ENCODE measurements at places on chromosomes 12 and 14.
A peak's percentile ranks its signal among the peaks of the same experiment; 100 is the strongest.

DNA sequence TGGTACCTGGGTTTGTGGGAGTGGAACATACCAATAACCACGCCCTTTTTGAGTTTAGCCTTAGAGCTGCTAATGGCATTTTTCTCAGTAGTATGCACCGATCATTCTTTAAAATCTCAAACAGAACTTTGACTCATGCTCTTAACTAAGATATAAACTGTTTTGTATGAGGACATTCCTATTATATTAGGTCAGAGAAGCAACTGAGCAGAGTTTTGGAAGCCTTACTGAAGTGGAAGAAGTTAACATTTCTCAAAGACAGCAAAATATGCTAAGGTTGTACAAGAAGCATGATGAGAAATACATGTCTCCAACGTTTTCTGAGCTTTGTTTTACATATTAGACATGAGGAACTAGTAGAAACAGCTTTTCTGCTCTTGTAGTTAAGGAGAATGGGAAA is 819.2 kb downstream of the FSCB start:
- no peak for DNase-seq

DNA sequence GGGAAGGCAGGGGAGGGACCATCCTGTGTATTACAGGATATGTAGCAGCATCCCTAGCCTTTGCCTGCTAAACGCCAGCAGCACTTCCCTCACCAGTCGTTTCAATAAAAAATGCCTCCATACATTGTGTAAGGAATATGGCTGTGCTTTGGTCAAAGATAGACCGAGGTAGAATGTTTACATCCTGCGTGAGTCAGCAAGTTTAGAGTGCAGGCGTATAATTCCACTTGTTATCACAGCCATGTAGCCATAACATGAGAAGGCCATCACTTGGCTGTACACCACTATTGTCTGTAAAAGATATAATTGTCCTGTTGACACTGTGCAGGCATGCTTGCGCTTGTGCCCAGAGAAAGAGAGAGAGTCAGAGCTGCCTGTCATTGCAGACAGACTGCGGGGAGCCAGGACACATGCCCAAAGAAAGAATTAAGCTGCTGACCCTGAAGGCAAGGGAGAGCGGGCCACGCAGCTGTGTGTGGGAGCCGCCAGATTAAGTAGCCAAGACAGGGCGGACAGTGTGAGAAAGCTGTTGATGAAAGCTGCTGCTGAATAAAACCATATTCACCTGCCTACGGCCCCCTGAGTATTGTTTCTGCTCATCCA is 68.4 kb downstream of the CRACR2A start:
- DNase-seq: no peak

GRCh38 chr12:43621262-43621661 is 69.3 kb upstream of the ADAMTS20 start:
- no peak for DNase-seq

GRCh38 chr14:73725116-73726024 is 11.2 kb upstream of the PNMA1 start:
- DNase-seq: no peak

- no peak for DNase-seq
Measured at GRCh38 chr12:77946541-77947061, 115.9 kb downstream of the NAV3 start.

DNA sequence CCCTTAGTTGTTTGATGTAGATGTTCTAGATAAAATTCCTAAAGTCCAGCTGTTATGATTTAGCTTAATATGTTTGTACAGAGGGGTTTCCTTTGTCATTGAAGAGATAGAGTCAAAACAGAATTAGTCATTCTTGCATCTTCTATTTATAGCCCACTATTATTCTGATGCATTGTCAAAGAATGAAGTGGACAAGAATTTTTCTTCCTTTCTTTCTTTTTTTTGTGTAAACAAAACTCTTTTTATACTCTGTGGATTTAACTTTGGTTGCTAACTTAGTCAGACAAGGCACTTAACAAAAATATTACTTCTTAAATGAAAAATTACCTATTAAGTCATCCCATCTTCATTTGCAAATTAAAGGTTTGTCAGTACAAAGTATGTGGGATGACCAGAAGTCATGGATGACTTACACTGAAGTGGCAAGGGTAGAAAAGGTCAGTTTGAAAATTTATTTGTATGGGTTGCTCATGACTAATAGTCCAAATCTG is 215.6 kb upstream of the DDHD1 start:
- DNase-seq: no peak

DNA sequence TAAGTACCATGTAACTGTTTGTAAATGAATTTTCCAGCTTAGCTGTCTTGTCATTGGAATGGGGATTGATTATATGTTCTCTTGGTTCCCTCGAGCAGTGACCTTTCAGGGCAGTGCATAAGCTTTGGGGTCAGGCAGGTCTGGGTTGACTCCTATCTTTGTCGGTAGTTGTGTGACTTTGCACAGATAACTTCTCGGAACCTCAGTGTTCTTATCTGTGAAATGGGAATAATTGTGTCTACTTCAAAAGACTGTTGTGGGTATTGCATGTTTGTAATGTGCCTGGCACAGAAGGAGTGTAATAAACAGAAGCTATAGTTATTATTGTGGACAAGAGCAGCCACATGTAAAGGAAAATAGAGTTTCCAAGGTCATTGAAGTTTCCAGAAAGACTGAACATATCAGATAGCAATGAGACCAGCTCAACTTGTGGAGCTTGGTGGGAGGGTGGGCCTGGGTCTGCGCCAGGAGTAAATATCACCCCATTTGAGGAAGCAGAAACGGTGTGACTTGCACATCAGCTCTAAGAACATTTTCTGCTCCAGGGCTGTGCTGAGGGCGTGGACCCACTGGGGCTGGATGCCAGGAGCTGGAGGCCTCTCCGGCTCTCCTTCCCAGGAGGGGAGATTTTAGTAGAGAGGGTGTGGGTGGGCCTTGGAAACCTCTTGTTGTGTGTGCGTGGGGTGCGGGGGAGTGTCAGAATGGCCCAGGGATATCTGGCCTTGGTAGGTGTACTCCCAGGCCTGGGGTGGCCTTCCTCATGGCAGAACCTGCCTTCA is 19.7 kb downstream of the FOS start:
- no peak for DNase-seq

DNA sequence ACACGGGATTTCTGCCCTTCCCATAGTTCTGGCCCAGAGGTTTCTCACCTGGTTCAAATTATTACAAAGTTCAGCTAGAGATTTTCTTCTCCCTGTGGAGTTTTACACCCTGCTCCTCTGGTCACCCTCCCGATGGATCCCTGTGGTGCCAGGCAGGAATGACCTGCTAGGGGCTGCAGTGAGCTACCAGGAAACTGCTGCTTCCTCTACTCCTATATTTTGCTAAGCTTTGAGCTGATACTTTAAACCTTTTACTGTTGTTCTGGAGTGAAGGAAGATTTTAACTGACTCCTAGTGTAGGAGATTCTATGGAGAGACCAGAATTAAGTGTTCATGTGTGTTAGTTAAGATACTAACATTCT is 30.4 kb upstream of the LRIG3 start:
- DNase-seq: no peak

- no peak for DNase-seq
Measured at GRCh38 chr14:97100306-97100705, 303.1 kb downstream of the VRK1 start.

DNA sequence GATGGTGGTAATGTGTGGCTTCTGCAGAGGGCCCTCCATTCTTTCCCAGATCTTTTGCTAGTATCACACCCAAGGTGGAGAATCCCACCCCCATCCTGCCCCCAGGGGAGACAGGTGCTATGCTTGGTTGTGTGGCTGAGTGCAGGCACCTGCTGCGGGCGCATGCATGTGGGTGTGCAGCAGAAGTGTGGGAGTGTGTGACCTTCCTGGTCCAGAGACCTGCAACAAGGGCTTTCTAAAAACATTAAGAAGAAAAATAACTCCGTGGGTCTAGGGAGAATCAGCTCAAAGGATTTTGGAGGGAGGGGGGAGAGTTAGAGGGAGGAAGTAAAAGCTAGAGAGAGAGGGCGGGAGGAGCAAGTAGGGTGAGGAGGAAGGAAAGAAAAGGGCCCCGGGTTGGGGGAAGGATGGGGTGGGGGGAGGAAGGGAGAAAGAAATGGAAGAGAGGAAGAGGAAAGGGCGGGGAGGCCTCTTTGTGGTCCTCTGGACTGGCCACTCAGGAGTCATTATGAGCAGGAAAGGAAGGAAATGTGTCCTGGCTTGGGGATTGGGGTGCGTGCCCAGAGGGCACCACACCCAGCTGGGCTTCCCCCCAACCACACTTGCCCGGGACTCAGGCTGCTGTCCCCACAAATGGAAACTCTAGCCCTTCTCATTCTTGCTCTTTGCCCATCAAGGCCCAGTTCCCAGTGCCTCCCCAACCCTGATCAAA is 3.1 kb upstream of the FIGNL2 start:
- no peak for DNase-seq

- no peak for DNase-seq
Measured at GRCh38 chr12:39442831-39443080, 164 bp downstream of the KIF21A start.

DNA sequence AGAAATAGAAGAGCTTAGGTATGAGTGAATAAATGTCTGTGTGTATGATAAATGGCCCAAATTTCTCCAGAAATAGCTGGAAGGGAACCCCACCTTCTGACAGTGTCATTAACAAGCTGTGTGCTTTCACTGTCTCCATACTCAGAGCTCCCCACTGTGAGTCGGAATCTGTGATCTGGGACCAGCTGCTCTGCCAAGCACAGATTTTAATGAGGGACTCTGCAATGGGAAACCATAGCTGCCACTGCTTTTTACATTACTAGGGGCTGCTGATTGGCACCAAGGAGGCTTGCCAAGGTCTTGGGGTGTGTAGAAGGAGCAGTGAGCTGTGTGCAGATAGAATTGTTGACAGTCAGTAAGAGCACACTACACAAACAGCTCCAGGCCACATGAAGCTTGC is 244.2 kb upstream of the CCDC196 start:
- DNase-seq: no peak

- no peak for DNase-seq
Measured at GRCh38 chr14:21043387-21043973, 1.3 kb downstream of the RNASE7 start.

- no peak for DNase-seq
Measured at GRCh38 chr12:58206876-58207275, 265.5 kb downstream of the ATP23 start.

- no peak for DNase-seq
Measured at GRCh38 chr14:44798386-44799242, 163.1 kb downstream of the KLHL28 start.

- no peak for DNase-seq
Measured at GRCh38 chr14:103384450-103385151, 614 bp upstream of the MARK3 start.

DNA sequence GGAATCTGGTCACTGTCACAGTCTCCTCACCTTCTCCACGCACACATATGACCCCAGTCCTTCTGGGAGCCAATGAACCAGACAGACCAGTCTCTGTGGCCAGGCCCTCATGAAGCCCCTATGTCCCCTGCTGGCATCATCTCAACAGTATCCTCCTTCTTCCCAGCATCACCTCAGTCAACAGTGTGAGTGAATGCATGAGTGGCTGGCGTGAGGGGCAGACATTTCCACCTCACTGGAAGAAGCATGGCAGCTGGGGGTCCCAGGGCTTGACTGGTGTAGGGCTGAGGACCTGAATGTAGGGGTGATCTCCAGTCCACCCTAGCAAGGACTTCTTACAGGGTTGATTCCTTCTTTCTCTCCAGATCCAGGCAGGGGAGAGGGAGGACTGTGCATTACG is 1.8 kb downstream of the MAP3K12 start:
- no peak for DNase-seq

GRCh38 chr12:31589598-31589903 is 1.4 kb downstream of the DENND5B start:
- no peak for DNase-seq

GRCh38 chr14:35696119-35696518 is 113.0 kb downstream of the RALGAPA1 start:
- no peak for DNase-seq

GRCh38 chr14:77059276-77059915 is 30.9 kb upstream of the IRF2BPL start:
- peak; percentile 17 for DNase-seq

DNA sequence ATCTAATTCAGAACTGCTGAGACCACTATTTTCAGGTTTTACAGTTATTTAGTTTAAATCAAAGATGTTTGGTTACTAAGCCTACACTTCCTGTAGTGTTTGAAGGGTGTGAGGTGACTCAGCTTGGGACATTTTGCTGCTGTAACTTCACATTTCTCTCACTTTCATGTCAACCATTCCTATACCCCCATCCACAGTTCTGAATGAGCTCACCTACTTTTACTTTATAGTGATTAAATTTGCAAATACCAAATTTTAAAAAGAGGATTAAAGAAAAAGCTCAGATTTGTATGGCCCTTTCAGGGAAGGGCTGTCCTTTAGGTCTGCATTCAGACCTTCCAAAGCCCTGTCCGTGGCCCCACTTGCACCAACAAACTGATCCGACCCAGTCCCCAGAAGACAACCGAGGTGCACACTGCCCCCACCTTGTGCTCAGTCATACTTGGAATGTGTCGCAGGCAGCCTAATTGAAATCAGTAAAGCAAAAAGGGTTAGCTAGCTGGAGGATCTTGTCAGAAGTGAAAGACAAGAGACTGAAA is 174.4 kb downstream of the MON2 start:
- peak; percentile 8 for DNase-seq

- DNase-seq: no peak
Measured at GRCh38 chr12:49984476-49985359, 12.0 kb downstream of the AQP6 start.

DNA sequence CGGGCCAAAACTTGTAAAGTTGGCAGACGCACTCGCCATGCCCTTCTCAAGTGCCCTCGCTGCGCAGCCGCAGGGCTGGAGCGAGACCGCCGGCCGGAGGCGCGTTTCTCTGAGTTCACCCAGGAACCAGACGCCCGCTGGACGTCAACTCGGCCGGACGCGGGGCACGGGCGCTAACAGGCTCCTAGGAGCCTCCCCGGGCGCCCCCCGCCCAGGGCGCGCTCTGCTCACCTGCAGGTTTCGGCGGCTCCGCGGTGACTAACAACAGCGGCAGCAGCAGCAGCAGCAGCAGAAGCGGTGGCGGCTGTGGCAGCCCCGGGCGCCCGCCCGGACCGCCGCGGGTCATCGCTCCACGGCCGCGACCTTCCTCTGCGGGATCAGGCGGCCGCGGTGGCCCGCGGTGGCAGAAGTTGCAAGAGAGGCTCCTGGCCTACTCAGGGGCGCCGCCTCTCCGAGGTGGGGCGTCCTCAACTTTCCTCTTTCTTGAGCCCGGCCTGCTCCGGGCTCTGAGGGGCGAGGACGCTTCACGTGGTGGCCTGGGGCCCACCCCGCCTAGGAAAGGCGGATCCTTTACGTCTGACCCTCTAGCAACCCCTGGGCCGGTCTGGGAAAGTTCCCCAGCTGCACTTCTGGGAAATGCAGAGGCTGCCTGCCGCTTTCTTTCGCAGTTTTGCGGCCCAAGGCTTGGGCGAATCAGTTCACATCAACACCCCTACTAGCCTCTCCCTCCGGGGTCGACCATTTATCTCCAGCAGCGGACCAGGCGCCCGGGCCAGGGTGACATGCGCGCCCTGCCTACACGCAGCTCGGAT is at the start of gene PLBD1:
Gene PLBD1 (minus strand): TSS at position 533 of the 812 bp plus-strand sequence. CDS start 187 bp downstream, at position 346.
- no peak for DNase-seq
